Left hindlimb (tissue), 1 donor: ENCODE measurements at places on chromosomes 12 and 14.

DNA sequence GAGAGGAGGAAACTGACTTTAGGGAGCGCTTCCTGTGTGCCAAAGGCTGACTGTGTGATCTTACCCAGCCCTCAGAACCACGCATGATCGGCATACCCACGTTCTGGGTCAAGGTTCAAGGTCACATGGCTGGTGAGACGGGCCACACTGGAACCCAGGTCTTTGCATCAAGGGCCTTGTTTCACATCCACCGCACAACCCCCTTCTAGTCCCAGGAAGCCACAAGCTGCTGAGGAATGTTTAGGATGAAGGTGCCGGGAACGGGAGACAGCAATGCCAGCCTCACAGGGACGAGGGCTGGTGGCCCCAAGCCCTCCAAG lies 50.7 kb downstream of the TESC start:
- DNase-seq, result no peak

- DNase-seq, result no peak
These were observed 92.7 kb downstream of the ITPK1 start for GRCh38 chr14:93023039-93023438.

DNA sequence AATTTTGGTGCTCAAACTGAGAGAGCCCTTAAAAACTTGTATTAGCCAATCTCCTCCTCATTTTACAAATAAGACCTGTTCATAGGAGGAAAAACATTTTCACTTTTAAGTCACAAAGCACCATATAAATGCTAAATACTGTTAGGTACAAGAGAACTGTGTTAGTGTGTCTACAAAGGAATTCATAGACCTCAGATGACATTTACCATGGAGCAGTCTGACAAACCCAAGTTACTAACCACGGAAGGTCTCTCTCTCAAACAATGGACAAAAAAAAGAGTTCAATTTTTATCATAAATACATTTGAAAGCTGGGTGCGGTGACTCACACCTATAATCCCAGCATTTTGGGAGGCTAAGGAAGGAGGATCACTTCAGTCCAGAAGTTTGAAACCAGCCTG lies 10.0 kb downstream of the SBNO1 start:
- DNase-seq, result no peak

- DNase-seq, result no peak
These were observed 830.0 kb upstream of the NOVA1 start for GRCh38 chr14:27427796-27428195.

- DNase-seq, result no peak
These were observed 10.1 kb upstream of the TPCN1 start for GRCh38 chr12:113211160-113211559.

DNA sequence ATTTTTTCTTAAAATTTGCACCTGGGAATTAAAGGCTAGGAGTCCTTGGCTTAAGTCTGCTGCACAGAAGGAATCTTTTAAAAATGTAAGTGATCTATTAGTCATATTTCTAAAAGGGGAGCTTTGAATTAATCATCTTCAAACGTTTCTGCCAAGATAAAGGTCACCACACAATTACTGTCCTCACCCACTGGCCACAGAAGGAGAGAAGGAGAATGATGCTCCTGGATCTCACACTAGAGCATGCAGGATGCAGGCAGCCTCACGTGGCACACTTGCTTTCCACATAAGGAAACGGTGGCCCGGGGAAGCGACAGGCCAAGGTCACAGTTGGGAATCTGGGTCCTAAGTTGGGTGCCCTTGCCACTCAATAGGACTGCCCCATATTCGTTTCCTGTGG lies 16.9 kb downstream of the PLEKHG7 start:
- no peak for DNase-seq

DNA sequence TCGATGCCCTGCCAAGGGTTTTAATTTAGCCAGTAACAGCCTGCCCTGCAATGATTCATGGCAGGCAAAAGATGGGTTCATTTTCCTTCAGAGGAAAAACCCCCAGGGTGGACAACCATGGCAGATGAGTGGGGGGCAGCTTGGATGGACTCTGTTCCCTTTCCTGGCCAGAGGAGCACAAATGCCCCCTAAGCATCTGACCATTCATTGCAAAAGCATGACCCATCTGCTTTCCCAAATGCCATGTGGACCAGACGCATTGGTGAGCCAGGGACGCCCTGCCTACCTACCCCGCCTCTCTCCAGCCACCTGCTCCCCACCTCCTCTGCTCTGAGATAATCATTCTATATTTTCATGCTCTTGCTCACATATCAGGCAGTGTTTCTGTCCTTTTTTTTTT lies 281.9 kb downstream of the DPF3 start:
- no peak for DNase-seq

DNA sequence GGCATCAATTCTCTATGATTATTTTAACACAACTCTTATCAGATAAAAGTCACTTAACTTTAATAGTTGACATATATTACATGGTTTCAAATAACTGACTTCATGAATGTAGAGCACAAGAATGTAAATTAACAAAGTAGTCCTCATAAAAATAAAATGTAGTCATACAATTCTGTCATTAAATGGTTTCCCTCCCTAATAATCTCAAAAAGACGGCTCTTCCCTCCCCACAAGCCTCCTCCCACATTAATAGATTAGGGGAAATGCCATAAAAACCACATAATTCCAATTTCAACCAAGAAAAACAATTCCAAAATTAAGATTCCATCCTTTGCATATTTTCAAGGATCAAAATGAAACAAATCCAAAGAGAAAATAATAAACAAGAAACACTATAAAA lies 36.7 kb downstream of the SPTLC2 start:
- no peak for DNase-seq

- DNase-seq, result no peak
These were observed 9.3 kb downstream of the TNFAIP2 start for GRCh38 chr14:103132381-103133209.

DNA sequence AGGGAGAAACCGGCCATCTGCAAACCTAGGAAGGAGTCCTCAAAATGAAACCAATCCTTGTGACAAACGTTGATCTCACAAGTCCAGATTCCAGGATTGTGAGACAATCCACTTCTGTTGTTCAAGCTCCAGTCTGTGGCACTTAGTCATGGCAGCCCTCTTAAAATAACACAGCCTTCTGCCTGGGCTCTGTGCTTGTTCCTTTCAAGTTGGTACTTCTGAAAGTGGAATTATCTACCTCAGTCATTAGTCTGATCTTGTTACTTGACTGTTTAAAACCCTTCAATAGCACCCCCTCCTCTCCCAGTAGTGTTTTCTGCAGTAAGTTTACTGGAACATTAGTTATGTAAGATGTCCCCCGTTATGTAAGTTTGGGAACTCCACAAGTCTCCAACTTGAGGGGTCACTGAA lies 111.0 kb upstream of the HIF1A start:
- DNase-seq, result no peak

GRCh38 chr12:106106061-106106566 lies 32.6 kb downstream of the NUAK1 start:
- DNase-seq, result no peak

DNA sequence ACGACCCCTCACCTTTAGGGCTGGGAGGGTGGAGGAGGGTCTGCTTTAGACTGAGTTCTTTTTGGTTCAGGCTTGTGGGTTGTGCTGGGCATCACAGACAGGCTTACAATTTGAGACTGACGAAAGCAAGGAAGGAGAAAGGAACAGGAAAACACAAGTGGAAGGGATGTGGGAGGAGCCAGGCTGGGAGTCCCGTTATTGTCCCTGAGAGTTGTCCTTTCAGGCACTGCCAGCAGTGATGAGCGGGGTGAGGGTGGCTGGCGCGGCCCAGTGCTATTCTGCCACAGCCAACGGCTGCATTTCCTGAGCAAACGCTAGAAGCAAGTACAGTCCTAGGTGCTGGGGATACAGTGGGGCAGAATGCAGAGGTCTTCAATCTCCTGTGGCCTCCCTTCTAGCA lies 29.2 kb upstream of the TSPAN9 start:
- DNase-seq, result no peak

DNA sequence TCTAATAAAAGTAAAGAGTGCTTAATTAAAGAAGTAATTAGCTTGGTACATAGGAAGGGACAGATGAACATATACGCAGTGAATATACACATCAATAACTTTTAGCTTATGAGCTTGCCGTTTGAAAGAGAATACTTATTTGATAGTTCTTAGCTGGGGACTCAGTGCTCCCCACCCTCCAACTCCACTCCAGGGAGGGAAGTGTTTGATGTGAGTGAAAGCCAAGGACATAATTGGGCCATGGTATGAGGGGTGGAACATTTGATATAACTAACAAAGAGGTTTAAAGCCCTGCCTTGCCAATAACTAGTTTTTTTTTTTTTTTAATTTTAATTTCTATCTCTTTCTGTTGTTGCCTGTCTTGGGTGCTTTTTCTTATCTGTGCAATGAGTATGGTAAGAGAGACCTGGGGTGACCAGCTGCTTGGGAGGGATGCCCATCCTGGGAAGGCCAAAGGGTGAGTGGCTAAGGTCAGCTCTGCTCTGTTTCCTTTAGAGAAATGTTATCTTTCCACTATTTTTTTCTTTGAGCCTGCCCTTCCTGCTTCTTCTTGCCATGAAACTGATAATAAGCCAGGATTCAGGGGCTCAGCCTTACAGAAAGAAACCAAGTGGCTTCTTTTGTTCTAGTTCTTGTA lies 132.8 kb upstream of the CPSF6 start:
- DNase-seq, result no peak

DNA sequence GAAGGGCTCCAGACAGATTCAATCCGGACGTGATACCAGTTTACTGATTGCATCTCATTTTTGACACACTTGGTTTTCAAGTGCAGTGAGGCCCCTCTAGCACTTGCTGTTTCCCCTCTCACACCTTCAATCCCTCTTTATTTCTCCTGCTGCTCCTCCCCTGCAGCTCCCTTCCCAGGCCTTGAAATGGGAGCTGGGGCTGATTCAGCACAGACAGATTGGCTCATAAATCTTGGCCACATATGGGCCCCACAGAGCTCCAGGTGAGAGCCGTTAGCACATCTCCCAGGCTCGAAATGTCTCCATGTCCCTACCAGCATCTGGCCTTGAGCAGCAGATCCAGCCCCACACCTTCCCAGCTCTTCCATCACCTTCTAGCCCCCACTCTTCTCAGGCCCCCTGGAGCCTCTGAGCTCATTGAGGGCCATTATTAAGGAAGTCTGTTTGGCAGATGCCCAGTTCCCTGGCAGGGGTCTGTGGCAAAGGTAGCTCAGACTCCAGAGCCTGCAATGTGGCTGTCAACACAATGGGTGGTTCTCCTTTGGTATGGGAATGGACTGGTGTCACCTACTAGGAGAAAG lies 220.3 kb upstream of the FKBP4 start:
- no peak for DNase-seq

DNA sequence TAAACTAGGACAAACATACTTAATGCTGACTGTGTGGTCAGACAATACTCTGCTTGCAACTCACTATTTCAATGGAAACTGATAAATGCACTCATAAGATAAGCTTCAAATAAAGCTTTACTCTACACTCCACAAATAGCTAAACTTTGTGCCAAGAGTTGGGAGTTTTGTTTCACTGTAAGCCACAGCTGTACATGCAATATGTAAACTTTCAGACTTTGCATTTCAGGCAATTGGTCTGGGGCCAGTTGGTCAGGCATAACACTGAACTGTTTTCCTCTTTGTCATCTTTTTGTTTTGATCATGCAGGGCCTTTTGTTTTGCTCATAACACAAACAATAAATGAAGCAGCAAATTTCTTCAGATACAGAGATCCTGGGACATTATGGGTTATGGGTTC lies 426.2 kb downstream of the IPO8 start:
- no peak for DNase-seq

- DNase-seq, result no peak
These were observed 718 bp downstream of the EIF2B2 start for GRCh38 chr14:75003250-75004027.

DNA sequence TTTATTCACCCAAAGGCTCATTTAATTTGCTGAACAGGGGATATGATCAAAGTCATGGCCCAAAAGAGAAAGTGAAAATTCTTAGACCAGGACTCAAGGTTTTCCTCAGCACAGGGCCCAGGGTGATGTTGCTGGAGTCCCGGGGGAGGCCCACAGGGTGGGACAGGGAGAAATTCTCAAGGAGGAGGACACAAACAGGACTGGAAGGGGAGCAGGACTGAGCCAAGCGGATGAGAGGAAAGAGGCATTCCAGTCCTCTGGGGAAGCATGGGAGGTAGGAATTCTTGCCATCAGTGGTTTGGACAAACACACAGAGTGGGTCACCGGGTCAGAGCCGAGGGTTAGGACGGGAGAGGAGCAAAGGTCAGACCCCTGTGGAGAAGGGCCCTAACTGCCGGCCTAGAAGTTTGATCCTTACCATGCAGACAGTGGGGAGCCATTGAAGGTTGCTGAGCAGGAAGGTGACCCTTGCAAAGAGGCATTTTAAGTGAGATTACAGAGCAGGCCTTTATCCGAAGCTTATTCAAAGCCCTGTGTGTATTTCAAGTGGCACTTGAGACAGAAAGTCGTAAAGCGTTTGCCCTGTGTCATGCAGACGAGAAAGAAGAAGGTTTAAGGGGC lies 68.4 kb upstream of the PTGR2 start:
- no peak for DNase-seq

DNA sequence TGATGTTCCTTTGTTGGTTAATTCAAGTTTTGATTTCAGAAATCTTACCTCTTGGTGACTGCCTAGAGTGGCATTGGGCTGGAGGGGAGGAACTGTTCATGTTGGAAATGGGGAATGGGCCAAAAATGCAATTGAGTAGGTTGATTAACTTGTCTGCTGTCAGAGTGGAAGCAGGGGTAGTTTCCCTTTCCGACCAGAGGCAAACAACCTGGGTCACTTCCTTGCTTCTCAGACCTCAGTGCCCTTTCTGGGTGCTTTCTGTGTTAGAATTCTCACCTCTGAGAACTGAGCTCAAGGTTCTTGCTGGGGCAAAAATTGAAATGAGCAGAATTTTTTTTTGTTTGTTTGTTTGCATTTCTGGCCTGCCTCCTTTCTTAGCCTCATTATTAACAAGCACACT lies 2.3 kb upstream of the M6PR start:
- DNase-seq, result no peak

DNA sequence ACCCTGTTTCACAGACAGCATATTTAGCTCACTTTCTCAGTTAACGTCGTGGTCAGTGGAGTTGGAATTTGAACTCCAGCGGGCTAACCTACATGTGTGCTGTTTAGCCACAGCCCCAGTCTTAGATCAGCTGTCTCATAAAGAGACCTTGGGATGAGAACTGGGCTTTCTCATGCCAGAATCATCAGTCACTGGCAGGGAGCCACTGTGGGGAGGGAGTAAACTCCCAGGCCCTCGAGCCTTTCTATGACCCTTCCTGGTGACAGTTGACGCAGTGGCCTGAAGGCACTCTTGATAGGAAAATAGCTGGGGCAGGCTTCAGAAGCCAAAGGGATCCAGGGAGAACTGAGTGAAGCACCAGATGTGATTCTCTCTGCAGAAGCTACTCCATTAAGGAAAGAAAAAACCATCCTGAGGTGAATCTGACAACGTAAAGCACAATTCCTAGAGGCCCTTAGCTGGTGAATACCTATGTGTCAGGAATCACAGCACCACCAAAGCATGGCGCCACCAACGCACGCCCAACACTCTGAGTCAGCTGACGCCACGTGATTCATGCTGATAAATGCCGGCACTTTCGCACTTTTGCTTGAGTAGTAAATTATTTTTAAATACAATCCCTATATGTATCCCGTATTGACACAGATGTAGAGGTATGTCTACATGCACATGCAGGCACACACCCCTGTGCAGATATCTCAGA lies 279.6 kb upstream of the TMEM132C start:
- DNase-seq, result peak; percentile 32
